ENCODE measurements at places on chromosomes 7 and 10. TPM values are rescaled to one million over a fixed set of nuclear protein-coding genes. Genes with fewer than 3 reads are reported as not detected.

GRCh38 chr10:31399631-31400030, 80.6 kb downstream of the ZEB1 start:
- no peak for DNase-seq

DNA sequence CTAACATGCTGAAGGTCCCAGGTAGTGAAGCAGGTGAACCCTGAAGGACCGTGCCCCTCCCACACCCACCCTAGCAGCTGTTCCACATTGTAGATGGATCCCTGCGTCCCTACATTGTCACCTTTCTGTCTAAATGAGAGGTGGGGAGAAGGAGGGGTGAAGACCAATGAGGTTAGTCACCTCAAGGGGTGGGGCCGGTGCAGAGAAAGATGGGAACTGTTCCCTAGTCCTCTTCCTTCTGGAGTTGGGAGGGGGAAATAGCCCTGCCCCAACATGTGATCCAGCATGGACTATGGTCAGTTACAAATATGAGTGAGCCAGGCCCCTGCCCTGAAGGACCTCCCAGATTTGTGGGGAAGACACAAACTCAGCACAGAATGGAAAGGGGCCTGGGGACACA, 124.5 kb downstream of the LHPP start:
- DNase-seq, result no peak

GRCh38 chr7:8151161-8151725, 110.7 kb downstream of the ICA1 start:
- no peak for DNase-seq

- DNase-seq, result no peak
Measured at GRCh38 chr7:116393654-116394053, 105.9 kb upstream of the CAV2 start.

DNA sequence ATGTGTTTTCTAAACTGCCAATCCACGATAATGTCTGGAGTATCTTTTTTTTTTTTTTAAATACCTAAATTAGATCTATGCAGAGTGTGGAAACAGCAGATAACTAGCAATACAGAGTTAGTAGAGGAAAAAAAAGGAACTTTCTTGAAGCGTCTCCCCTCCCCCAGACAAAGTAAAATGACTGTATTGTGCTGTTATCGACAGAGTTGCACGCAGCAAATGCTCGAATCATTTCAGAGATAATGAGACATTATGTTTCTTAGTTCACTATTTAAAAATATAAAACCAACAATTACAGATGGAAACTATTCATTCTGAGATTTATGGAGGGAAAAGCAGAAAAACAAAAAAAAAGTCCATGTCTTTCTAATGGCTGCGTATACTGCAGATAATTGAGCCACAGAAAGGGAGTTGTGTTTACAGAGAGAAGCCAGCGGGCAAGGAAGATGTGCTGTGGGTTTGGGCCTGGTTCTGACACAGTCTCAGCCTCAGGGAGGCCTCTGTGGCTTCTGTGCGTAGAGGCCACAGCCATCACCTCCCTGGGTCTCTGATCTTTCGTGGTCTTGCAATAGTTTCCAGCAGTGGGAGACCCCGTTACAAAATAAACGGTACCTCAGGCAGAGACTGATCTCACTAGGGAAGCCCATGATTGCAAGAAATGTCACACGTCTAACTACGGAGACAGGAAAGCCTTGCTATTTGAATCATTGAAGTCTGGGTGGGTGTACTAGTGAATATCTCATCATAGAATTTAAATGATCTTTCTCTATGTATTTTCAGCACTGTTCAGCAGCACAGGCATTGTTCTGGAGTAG, 19.1 kb upstream of the KLF6 start:
- no peak for DNase-seq

The RBM28 gene
- 60.9 TPM for polyA plus RNA-seq

The ADRB1 gene
- polyA plus RNA-seq, result 2.6 TPM

The PILRA gene
- polyA plus RNA-seq, result 6.0 TPM

The GPC2 gene
- polyA plus RNA-seq, result 11.2 TPM

Data from left lung (tissue), 14 donors.